ENCODE measurements at places on chromosomes 3 and 15.

- DNase-seq = no peak
Measured at GRCh38 chr15:101372960-101373525, 78.0 kb upstream of the SNRPA1 start.

DNA sequence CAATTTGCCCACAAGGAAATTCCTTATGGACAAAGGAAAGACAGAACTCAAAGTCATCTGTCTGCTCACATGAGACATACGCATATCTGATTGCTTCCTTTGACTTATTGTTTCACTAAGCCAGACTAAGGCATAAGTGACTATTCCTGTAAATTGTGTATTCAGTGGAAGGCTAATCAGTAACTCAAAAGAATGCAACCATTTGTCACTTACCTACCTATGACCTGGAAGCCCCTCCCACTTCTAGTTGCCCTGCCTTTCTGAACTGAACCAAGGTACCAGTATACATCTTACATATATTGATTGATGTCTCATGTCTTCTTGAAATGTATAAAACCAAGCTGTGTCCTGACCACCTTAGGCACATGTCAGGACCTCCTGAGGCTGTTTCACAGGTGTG is 53.5 kb upstream of the PROK2 start:
- DNase-seq = no peak

GRCh38 chr3:57234613-57235575 is 7.4 kb downstream of the APPL1 start:
- no peak for DNase-seq

DNA sequence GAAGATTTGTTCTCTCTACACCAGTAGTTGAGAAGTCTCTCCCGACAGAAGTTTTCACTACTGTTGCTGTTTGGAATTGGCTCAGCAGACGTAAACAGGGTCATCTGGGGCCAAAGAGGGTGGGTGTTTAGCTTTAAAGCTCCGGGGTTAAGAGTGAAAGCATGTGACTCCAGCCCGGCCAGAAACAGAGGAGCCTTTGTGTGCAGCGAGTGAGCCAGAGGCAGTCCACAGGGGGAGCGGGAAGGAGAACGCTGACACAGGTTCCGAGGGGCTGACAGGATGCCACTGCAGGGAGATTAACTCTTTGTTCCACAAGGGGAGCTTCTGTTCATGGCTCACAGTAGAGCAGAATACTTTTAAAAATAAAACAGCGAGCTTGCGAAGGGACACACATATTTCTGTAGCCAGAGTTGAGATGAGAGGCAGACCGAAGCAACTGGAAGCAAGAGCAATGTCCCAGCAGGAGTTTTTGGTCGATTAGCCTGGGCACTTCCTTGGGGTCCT is 26.9 kb downstream of the BMF start:
- peak; percentile 67 for DNase-seq

GRCh38 chr3:195403841-195404408 is 38.9 kb downstream of the ACAP2 start:
- DNase-seq = no peak

GRCh38 chr3:94593526-94594150 is 530.8 kb downstream of the NSUN3 start:
- DNase-seq = no peak

DNA sequence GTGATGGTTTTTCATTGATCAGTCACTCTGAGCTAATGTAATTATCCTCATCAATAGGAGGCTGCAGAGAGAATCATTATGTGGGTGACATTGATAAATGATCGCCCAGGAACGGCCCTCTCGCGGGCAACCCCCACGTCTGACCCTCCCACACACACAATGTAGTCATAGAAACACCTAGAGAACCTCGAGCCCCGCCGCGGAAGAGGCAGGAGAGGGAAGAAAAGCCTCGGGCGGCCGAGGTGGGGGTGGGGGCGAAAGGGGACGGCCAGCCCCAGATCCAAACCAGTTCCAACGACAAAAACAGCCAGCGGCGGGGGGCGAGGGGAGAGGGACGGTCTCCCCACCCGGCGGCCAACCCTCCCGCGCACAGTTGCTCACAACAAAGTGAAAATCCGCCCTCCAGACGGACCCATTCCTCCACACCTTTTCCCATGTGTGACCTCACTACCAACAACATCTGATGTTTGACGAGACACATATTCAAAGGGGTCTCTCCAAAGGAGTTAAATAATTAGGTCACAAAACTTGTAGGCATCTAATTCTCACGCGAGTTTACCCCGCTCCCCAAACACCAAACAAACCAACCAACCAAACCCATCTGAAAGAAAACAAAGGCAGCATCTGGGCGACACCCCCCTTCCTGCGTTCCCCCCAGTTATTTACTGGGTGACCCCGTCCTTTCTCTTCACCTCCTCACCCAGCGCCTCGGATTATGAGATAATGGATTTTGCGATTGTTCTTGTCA is 213.0 kb downstream of the MEIS2 start:
- DNase-seq = no peak
